ENCODE measurements at places on chromosomes 5 and 9.

- DNase-seq: no peak
Observed at GRCh38 chr5:158513490-158514318, 586.0 kb downstream of the EBF1 start.

DNA sequence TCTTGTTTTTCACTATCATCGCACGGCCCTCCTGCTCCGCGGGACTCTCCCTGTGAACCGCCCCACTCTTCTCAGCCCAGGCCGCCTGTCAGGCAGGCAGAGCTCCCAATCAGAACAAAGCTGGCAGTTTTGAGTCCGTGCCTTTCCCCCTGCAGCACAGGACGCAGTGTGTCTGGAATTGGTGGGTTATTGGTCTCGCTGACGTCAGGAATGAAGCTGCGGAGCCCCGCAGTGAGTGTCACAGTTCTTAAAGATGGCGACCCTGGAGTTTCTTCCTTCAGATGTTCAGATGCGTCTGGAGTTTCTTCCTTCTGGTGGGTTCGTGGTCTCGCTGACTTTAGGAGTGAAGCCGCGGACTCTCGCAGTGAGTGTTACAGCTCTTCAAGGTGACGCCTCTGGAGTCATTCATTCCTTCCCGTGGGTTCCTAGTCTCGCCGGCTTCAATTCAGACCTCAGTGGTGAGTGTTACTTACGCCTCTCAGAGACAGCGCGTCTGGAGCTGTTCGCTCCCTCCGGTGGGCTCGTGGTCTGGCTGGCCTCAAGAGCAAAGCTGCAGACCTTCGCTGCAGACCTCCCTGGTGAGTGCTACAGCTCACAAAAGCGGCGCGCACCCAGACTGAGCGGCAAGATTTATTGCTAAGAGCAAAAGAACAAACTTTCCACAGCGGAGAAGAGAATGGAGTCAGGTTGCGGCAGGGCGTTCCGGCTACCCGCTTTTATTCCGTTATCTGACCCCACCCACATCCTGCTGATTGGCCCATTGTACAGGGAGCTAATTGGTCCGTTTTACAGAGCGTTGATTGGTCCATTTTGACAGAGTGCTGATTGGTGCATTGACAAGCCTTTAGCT, 7.4 kb downstream of the ZDHHC11B start:
- no peak for DNase-seq

GRCh38 chr5:109982966-109983534, 293.3 kb downstream of the MAN2A1 start:
- DNase-seq: no peak

DNA sequence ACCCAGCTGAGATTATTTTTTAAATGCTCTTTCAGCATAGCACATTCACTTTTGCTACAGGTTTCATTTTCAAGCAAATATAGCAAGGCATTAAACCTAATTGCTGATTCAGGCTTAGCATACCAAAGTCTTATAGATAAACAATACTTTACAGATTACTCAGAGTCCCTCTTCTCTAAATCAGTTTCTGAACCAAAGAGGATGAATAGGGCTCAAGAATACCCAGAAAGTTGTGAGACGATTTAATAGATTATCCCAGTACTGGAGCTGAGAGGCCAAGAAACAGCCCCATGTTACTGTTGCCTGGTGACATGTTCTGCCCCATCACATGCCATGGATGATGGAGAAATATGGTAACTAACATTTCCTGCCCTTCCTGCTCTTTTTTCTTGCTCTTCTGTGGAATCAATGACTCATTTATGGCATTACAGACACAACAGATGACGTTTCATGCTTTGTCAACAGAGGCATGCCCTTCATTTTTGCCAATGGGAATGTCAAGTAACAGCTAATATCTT, 18.1 kb upstream of the SSBP2 start:
- DNase-seq: no peak

GRCh38 chr9:92440751-92441046, 16.4 kb upstream of the OMD start:
- no peak for DNase-seq

- DNase-seq: no peak
Observed at GRCh38 chr5:123992641-123993040, 480.7 kb downstream of the CSNK1G3 start.

GRCh38 chr5:168931638-168932345, 352.6 kb upstream of the PANK3 start:
- no peak for DNase-seq

Data from T-helper 17 cell (primary cell).